Foreskin keratinocyte (primary cell): ENCODE measurements at places on chromosomes 12 and 14. TPM values are rescaled to one million over a fixed set of nuclear protein-coding genes. Genes with fewer than 3 reads are reported as not detected.

DNA sequence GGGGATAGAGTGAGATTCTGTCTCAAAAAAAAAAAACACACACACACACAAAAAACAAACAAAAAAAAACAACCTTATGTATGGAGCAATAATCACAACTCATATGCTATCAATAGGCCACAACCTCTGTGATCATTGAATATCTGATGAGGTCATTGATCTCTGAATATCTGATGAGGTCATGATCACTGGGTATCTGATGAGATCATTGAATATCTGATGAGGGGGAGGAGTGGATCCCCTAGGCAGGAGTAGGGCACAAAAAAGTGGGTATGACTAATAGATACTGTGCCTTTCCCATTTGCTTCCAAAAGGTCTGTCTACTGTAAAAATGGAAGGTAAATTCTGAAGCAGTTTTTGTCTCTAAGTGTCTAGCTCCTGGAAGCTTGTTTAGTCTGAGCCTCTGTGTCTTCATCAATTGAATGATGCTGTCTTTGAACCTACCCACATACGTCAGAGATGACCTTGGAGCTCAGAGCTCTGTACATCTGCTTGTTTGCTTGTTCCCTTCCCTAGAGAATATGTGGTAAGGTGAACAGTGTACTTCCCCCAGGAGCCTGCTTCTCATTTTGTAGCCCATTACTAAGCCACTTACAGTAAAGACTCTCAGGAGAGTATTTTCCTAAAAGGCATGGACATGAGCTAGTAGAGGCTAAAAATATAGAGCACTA lies 13.6 kb downstream of the PAH start:
- DNase-seq: no peak

GRCh38 chr14:96055065-96055752 lies 16.0 kb downstream of the C14orf132 start:
- no peak for DNase-seq

- no peak for DNase-seq
Observed at GRCh38 chr12:59317598-59317997, 278.2 kb upstream of the SLC16A7 start.

GRCh38 chr12:122368361-122369073 lies 54.0 kb downstream of the CLIP1 start:
- no peak for DNase-seq

DNA sequence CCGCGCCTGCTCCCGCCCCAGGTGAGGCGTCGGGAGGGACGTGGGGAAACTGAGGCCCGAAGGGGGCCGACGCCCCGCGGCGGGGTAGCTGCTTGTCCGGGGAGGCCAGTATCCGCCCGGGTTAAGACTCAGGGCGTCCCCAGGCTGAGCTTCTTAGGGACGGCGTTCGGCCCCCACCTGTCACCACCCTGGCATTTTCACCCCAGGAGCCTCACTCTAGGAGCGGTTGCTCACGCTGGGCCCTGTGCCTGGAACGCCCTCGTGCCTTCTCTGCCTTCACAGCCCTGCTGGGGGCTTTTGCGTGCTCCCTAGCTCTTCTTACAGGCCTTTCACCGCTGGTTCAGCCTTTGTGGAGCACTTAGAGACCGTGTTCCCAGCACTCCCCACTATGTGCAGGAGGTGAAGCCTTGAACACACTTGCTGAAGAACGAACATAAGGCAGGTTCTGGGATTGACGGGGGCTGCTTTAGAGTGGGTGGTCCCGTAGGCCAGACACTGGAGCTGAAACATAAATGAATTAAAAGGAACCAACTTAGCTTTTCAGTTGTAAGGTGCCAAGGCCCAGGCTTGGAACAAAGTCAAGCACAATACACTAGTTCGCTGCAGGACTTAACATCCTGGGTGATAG lies 601 bp downstream of the ZNF839 start:
- DNase-seq: no peak

DNA sequence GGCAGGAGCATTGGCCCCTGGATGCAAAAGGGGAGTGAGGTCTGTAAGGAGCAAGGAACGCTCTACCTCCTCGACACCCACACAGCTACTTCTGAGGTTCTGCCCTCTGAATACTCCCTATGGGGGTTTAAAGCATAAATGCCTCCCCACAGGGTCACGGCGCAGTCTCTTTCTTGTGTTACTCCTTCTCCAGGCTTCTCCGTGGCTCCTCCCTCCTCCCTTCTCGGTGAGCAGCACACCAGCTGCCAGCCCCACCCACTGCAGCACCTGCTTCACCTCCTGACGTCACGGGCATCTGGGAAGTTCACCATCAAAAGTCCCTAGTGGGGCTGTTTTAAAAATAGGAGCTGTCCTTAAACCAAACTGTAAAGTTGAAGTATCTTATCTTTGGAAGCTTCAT lies 67.3 kb downstream of the SPTB start:
- DNase-seq: peak; percentile 49

DNA sequence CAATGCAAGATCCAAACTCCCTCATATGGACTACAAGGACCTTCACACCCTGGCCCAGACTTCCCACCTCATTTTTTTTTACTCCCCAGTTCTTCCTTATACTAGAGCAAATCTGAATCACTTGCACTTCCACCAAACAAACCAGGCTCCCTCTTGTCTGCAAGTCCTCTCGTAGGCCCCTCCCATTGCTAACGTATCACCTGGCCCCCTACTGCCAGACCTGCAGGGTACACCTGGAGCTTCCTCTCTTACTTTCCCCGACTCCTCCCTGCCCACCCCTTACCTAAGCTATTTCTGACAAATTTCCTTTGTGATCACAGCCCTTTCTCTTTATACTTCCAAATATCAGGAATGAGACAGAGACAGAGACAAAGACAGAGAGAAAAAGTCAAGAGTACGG lies 463.9 kb downstream of the GALC start:
- DNase-seq: no peak

DNA sequence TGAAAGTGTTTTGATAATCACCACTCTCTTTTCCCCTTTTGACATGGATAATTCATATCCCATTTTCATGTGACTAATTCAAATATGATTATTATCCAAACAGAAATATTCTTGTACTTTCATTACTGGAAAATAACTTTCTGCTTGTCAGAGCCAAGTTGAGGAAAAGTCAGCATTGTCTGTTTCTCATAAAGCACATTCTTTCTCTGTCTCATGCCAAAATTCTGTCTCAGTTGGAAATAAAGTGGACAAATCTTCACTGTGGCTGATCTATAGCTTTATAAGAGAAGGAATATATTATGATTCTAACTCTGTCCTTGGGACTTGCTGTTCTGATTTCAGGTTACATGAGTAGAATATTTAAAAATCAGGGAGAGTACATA lies 22.7 kb upstream of the PRICKLE1 start:
- no peak for DNase-seq

- no peak for DNase-seq
Observed at GRCh38 chr14:91243074-91243471, 1.4 kb downstream of the GPR68 start.

GRCh38 chr14:77158175-77158881 lies 16.7 kb upstream of the ZDHHC22 start:
- DNase-seq: peak; percentile 41

DNA sequence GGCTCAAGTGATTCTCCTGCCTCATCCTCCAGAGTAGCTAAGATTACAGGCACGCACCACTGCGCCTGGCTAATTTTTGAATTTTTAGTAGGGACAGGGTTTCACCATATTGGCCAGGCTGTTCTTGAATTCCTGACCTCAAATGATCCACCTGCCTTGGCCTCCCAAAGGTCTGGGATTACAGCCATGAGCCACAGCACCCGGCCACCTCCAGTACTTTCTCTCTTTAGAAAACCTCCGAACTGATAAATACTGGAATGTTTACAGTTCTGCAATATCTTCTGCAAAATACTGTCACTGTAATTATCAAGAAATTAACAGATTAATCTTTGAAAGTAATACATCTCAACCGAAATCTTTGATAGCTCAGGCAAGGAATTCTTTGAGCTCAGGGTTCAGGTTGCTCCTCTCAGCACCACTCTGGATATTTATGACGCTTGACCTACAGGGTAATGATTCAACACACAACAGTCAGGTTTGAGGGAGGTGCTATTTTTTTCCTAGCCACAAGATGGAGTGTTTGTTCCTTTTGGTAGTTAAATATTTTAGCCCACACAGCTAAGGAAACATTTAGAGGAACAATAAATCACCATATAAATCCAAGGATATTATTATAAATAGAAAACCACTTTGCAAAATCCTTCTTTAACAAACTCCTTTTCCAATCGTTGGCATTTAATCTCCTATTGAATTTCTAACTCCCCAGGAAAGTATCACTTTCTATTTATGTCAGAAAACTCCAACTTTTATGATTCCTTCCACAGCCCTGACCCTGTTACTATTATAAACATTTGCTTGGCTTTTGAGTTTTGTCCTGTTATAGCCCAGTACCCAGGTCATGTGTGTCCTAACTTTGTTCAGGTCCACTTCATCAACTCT lies 48.6 kb upstream of the GTF2A1 start:
- DNase-seq: peak; percentile 62

GRCh38 chr12:126601184-126602170 lies 1536.2 kb downstream of the AACS start:
- no peak for DNase-seq

DNA sequence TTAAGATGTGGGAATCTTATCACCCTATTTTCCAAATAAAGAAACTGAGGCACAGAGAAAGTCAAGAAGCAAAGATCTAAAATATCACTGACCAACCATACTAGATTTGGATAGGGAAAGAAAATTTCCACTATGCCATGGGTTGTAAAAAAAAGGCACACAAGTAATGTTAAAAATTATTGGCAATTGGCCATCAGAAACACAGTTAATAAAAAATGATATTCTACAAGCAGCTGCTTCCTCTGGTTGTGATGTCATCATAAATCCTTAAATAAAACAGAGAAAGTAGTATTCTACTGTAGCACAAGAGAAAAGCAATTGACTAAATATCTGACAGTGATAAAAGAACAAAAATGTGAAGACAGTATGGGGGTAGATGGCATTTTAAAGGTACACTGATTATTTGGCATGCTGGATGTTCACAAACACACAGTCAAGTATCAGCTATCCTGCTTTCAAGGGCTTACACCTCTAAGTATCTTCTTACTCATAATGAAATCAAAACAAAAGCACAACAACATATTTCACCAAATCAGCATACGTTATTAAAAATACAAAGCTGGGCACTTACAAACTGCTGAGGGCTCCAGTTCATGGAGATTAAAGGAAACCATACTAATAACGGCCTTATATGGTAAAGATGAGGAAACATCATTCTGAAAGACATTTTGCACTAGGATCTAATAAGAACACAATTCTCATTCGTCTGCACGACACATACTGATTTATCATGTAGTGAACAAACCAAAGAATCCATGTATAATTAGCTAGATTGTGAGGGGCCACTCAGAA lies 45.7 kb downstream of the CORO1C start:
- no peak for DNase-seq

GRCh38 chr14:92759300-92759678 lies 10.9 kb upstream of the LGMN start:
- peak; percentile 43 for DNase-seq

GRCh38 chr12:108839018-108839889 lies 18.1 kb downstream of the SSH1 start:
- no peak for DNase-seq

- no peak for DNase-seq
Observed at GRCh38 chr14:86912709-86913108, 1080.3 kb downstream of the GALC start.

- peak; percentile 50 for DNase-seq
Observed at GRCh38 chr14:99910337-99911309, 117.4 kb downstream of the EML1 start.

- DNase-seq: no peak
Observed at GRCh38 chr14:79543348-79543747, 668.0 kb downstream of the DIO2 start.

DNA sequence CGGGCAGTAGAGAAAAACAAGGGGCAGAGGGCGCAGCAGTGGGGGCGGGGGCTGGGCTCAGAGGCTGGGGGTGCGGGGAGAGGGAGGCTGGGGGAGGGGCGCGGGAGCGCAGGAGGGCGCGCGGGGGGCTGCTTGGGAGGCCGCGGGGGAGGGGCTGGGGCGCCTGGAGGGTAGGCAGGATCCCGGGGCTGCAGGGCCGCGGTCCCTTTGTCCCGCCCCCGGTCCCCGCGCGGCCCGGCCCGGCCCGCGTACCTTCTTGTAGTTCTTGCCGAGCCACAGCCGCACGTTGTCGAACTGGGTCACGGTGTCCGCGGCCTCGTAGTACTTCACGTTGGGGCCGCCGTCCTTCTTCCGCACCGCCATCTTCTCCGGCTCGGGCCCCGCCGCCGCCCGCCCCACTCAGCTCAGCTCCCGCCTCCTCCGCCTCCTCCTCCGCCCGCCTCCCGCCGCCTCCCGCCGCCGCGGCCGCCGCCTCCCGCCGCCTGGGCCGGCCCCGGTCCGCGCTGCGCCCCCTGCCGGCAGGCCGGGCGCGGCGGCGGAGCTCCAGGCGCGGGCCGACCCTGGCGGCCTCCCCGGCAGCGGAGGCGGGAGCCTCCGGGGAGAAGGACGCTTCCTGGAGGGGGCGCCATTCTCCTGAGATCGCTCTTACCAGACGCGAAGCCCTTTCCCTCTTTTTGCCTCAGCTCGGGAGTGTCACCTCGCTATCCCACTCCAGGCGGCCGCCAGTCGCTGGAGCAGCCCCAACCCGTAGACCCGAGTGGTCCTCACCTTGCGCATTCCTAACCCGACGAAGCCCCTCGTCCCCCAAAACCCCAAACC lies at the start of gene SMARCC2:
Gene SMARCC2 (minus strand): TSS at position 385 of the 819 bp plus-strand sequence. CDS start 22 bp downstream, at position 363.
- peak; percentile 39 for DNase-seq

- DNase-seq: no peak
Observed at GRCh38 chr12:130639476-130640424, 76.3 kb downstream of the RIMBP2 start.

DNA sequence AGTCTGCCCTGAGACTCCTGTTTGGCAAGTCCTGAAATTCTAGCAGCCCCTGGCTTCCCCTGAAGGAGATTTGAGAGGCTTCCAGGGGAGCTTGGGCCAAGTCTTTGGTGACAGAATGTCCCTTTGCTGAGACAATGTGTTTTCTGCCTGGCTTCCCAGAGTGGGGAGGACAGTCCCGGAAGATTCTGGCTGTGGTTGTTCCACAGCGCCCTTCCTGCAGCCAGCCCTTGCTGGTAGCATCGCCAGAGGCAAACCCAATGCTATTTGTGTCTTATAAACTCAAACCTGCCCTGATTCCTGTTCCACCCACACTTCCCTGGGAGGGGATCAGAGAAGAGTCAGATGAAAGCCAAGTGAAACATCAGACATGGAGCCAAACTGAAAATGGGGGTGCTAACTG lies 56.4 kb upstream of the OAS1 start:
- DNase-seq: no peak

- DNase-seq: no peak
Observed at GRCh38 chr12:63150713-63151622, at the start of gene AVPR1A. Gene AVPR1A, minus strand, starts transcription at chr12:63151201. Its CDS starts 365 bp downstream, at chr12:63150836.

- no peak for DNase-seq
Observed at GRCh38 chr12:131261906-131262305, 308.2 kb downstream of the ADGRD1 start.

The ERP29 gene
- 177 and 179 TPM in 2 replicates for polyA plus RNA-seq

The MYH6 gene
- polyA plus RNA-seq: not detected in 2 replicates

The SOX5 gene
- polyA plus RNA-seq: 0.02 and 0.09 TPM in 2 replicates

The ESRRB gene
- not detected in 2 replicates for polyA plus RNA-seq

The SLC25A47 gene
- not detected in 2 replicates for polyA plus RNA-seq

The DPPA3 gene
- polyA plus RNA-seq: not detected in 2 replicates

The AGAP2 gene
- 0.49 and 0.65 TPM in 2 replicates for polyA plus RNA-seq

The LMNTD1 gene
- not detected in 2 replicates for polyA plus RNA-seq

The TBC1D30 gene
- polyA plus RNA-seq: 0.36 and 0.42 TPM in 2 replicates

The KRT8 gene
- 626 and 720 TPM in 2 replicates for polyA plus RNA-seq

The PIK3C2G gene
- polyA plus RNA-seq: 0.13 and 0.55 TPM in 2 replicates

The PLA2G1B gene
- polyA plus RNA-seq: not detected in 2 replicates
